ENCODE measurements at places on chromosomes 1 and 21.

GRCh38 chr1:180415985-180416633 is 86.3 kb downstream of the ACBD6 start:
- no peak for DNase-seq

DNA sequence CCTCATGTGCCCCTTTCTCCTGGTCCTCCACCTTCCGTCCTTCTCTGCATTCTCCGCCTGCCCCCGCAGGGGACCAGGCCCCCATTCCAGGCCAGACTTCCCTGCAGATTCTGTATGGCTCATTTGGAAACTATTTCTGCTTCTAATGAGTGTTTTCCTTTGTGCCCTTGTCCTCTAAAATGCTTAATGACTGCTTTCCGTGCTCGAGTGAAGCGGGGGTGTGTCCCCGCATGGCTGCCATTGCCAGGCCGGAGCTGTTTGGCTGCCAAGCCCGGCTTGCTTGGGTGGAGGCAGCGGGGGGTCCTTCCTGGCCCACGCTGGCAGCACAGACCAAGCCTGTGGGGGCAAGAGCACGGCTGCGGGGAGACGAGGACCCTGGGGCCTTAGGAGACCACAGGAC is 299.3 kb upstream of the VAMP3 start:
- no peak for DNase-seq

GRCh38 chr21:35359076-35359475 is 310.0 kb upstream of the RUNX1 start:
- no peak for DNase-seq

DNA sequence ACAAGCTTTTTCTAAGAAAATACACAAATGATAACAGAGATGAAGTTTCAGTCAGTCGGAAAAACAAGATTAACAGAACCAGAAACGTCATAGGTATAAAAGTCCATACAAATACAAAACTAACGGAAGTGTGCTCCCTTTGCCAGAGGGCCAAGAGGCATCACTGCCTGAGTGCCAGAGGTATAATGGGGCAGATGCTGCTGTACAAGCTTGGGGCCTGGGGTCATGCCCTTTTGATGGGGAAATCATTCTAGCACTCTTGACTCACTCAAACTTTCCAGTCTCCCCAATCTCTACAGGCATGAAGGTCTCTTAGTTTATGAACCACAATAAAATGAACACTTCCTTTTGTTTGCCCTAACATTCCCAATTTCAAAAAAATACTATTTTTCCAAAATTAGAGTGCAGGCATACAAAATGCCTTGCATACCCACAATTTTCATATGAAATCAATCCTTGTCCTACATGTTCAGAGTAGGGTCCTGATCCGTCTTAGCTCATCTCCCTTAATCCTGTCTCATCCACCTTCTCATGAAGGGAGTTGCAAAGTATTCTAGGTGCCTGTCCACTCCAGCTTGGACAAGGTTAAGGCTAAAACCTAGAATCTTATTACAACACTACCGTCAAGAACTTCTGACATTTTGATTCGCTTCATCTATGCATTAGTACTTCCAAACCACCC is 1.5 kb downstream of the RPL22 start:
- DNase-seq: no peak

- no peak for DNase-seq
Measured at GRCh38 chr1:15785683-15786082, 21.8 kb downstream of the UQCRHL start.

GRCh38 chr1:111404588-111404987 is 22.9 kb downstream of the OVGP1 start:
- DNase-seq: no peak

GRCh38 chr1:71414179-71414578 is 333.3 kb upstream of the ZRANB2 start:
- no peak for DNase-seq

GRCh38 chr1:223258751-223259198 is 105.2 kb downstream of the SUSD4 start:
- no peak for DNase-seq

DNA sequence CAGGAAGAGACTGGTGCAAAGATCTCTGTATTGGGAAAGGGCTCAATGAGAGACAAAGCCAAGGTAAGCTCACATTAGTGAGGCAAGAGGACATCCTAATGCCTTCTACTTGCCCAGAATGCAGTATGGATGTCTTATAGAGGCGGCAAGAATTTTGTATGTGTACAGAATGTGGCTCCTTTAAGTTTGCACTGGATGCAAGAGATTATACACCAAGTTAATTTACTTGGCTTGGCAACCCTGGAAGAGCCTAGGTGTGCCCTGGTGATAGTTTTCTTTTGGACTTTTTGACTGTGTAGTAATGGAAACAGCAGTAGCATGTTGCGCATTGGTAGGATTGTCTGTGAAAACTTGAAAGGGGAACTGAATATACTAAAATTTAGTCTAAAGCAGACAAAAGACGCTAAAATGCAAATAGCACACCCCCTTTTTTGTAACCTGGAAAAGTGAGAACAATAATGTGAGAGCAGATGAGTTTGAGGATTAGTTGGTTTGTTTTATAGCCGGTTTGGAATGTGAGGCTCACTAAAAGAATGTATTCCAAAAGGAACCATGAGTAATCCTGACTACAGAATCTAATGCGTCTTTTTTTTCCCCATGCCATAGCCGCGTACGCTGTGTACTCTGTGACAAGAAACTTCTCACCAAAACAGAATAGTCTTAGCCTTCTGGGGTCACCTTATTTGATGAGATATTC is 18.1 kb downstream of the KHDRBS1 start:
- no peak for DNase-seq

DNA sequence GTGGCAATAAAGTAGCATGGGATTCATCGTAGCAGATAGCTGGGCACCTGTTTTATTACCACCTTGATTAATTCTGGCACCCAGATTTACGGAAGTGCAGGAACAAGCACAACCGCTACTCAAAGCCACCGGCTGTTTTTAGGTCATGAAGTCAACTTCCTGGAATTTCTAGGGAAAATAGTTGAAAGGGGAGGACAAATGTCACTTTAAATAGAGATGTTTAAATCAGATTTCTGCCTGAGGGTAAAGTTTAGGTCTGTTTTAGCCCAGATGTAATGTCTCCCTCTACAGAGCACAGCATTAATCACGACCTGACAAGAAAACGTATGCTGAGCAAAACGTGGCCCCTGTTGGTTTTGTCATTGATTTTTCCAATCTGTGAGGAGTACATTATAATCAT is 8.0 kb downstream of the ADGRL2 start:
- DNase-seq: no peak

DNA sequence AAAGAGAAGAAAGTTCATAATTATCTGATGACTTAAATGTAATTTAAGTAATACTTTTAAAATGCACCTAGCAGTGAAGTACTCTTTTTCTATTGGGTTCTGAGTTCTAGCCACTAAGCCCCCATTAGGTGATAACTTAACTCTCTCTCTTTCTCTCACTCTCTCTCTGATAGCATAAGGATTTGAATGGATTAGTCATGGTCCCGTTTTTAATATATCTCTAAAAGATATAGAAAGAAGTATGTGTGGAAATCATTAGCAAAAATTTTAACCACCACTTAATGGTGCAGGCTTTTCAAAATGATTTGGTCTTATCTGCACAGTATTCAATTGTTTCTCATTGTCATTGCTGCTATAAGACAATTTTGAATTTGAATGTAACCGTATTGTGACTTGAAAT is 78.2 kb downstream of the RWDD3 start:
- DNase-seq: no peak

DNA sequence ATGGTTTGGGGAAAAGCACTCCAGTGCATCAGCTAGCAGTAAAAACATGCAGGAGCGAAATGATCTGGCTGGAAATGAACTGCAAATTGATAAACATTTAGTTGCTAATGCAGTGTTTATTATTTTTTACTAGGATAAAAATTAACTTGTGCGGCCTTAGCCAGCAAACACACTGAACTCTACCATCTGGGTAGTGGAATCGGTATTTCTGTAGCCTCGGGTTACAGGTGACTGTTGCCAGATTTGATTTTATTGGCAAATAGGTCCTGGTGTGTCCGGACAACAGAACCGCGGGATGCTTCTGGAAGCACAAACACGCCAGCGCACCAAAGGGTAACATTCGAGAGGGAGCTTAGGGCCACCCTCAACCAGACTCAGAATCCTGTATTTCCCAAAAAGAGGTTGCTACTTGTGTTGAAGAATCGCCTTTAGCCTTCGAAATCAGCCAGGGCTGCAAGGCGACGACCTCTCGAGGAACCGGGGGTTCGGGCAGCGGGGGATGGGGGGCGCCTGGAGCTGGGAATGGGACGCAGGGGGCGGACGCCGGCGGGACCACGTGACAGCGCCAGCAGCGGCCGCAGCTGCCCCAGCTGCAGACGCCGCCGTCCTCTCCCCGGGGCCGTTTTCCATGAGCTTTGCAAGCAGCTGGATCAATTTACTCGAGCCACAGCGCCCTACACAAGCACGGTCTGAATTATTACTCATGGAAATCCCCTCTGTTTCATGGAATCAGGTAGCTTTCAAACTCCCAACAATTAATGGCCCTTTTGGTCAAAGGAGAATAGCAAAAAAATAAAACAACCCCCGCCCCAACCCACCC is 158.8 kb downstream of the TOMM20 start:
- no peak for DNase-seq

DNA sequence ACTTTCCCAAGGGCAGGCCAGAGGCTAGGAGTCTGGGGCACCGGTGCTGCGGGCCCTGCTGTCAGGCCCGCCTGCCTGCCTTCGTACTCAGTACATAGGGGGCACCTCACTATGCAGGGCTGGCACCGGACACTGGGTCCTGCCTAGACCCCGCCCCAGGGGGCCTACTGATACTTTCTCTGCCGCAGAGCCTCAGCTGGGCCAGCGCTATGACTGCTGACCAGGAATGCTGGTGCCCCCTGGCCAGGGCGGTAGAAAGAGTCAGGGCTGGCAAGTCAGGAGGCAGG is 128.7 kb upstream of the VAMP3 start:
- DNase-seq: no peak

Measured in stimulated activated CD4-positive, alpha-beta T cell treated with anti-CD3 and anti-CD28 coated beads, Interleukin-12 subunit alpha, Interleukin-12 subunit beta, amount 100 ng/mL, for 48 hours (primary cell).